Activated T-cell treated with anti-CD3 and anti-CD28 coated beads for 4 hours (primary cell): ENCODE measurements at places on chromosomes 1 and 21.

GRCh38 chr1:224331326-224331725 lies 1.4 kb upstream of the NVL start:
- DNase-seq: no peak

DNA sequence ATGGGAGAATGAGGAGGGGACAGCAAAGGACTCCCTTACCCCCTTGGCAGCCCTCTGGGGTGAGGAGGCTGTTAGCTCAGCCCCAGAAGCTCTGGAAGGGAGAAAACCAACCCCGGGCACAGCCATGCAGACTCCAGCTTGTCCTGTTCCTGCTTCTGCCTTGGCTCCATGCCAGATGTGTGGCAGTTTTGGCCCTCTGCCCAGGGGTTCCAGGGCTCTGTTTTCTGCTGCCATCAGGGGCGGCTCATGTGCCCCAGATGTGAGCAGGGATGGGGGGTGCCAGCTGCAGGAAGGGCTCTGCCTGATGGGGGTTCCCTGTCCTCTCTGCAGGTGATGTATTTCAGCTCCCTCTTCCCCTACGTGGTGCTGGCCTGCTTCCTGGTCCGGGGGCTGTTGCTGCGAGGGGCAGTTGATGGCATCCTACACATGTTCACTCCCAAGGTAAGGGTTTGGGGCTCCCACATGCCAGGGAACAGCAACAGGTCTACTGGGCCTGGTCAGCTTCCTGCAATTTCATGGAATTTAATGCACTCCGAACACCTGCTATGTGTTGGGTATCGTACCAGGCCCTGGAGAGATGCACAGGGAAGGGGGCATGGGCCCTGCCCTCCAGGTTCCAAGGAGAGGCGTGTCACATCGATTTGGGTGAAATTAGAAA lies 26.1 kb downstream of the SLC6A17 start:
- no peak for DNase-seq

DNA sequence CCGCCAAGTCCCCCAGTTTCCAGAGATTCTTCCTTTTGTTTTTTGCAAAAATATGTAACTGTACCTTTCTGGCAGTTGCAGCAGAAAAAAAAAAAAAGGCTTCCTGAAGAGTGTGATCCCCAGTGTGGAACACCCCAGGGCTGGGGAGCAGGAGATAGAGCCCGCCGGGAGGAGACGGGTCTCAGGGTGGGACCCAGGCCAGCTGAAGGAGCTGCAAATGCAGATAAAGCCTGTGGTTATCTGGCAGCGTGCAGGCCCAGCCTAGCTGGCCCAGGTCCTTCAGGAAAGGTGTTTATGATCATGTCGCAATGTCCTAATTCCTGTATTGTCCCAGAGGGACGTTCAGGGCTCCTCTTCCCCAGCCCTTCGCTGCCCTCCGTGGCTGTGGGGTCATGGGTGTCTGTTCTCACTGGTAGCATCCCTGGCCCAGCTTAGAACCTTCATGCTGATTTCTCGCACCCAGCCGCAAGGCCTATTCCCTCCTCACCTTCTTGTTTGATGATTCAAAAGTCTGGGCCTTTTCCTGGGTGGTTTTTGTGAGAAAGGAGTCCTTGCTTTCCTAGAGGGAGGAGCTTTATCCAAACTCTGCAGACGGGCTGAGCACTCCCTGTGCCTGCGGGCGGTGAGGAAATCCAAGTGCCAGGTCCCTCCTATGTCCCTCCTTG lies 26.2 kb downstream of the RNF187 start:
- DNase-seq: no peak

DNA sequence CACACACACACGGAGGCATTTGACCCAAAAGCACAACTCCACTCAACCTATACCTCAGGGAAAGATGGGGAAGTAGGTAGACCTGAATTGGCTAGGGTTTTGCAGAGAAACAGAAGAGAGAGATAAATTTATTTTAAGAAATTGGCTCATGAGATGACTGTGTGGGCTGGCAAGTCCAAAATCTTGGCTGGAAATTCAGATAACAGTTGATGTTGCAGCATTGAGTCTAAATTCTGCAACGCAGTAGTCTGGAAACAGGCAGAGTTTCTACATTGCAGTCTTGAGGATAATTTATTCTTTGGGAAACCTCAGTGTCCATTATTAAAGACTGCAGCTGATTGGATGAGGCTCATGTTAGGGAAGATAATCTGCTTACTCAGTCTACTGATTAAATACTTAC lies 4.3 kb upstream of the LCE2B start:
- no peak for DNase-seq

- no peak for DNase-seq
Observed at GRCh38 chr1:31739346-31739745, 24.8 kb downstream of the ADGRB2 start.

DNA sequence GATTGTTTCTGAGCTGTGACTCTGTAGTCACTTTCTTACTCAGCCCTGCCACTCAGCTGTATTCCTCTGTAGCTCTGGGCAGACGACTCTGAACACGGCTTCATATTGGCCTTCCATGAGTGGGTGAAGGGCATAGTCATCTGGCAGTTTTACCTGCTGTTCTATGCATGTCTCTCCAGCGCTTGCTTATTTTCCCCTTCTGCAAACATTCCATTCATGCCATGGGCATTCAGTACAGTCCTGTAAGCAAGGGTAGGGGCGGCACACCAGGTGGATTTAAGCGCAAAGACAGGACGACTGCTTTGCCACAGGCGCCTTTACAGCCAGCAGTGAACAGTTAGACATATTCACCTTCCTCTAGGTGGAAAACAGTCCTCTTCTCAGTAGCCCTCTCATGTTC lies 4.4 kb upstream of the WDR26 start:
- DNase-seq: no peak

DNA sequence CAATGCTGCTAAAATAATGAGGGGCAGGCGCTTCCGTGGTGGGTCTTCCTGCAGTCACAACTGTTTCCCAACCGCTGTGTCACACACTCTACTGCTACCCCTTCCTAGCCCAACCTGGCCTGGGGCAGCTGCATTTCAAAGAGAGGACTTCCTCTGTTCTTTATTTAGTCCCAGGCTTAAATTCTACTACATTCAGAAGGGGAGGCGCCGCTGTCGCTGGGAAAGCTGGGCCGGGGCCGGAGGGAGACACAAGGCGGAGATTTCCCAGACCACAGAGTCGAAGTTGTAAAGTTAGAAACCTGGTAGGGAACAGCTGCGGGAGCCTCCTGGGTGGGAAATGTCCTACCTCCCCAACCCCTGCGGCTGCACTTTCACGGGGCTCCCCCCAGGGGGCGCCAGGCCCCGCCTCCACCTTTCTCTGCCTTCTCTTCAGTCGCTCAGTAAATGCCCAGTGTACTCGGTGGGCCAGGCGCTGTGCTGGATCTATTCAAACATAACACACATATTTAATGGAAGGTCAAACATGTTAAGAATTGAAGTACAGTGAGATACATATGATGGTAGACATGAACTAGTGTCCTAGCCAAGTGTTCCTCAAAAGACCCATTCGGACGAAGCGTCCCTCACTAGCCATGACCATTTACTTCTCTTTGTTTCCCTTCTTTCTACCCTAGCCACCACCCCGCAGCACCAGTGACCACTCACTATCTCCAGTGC lies 23.1 kb downstream of the DYRK3 start:
- DNase-seq: peak; percentile 41

DNA sequence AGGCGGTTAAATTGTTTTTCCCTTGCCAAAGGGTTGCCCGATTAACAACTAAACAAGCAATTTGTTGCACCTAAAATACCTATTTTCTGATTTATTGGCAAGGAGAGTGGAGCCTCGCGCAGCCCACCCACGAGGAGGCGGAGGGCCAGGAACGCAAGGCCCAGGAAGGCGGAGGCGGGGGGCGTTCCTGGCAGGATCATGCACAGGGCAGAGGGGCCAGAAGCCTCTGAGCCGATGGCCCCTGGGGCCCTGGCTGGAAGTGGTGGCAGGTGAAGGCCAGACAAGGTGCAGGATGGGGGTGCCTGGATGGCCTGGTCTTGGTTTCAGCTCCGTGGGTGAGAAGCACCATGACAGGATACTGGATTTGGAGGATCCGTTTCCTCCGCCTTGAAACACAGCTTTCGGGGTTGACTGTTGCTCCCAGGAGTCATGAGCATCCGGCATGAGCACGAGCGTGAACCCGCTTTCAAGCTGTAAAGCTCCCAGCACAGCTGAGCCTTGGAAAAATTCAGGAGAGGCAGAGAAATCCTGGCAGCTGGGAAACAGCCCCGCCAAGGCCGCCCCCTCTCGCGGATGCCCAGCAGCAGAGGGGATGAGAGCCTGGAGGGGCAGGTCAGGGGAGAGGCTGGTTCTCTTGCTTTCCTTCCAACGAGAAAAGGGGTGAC lies 35.0 kb downstream of the AJAP1 start:
- no peak for DNase-seq

- DNase-seq: no peak
Observed at GRCh38 chr1:221972276-221973235, 230.7 kb upstream of the DUSP10 start.

DNA sequence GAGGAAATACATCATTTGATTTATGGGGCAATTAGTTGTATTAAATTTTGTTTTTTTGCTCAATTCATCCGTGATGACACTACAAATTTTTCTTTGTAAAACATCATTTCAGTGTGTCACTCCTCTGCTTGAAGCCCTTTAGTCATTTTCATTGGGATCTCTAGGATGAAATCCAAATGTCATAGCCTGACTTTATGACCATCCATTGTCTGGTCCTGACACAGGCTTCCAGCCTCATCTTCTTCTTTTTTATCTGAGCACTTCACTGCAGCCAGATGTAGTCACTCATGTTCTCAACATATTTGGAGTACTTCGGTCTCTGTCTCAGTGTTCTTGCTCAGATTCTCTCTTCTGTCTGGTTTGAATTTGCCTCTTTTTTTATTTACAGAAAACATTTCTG lies 173.1 kb downstream of the HMCN1 start:
- no peak for DNase-seq

- DNase-seq: no peak
Observed at GRCh38 chr1:39866767-39867166, 16.5 kb downstream of the TRIT1 start.

- no peak for DNase-seq
Observed at GRCh38 chr1:19450811-19451515, 34.4 kb downstream of the CAPZB start.

- no peak for DNase-seq
Observed at GRCh38 chr21:45726438-45726837, 82.9 kb downstream of the PCBP3 start.

GRCh38 chr1:41872074-41872473 lies 46.6 kb downstream of the HIVEP3 start:
- DNase-seq: no peak

GRCh38 chr21:36692114-36692834 lies 6.6 kb upstream of the SIM2 start:
- no peak for DNase-seq

DNA sequence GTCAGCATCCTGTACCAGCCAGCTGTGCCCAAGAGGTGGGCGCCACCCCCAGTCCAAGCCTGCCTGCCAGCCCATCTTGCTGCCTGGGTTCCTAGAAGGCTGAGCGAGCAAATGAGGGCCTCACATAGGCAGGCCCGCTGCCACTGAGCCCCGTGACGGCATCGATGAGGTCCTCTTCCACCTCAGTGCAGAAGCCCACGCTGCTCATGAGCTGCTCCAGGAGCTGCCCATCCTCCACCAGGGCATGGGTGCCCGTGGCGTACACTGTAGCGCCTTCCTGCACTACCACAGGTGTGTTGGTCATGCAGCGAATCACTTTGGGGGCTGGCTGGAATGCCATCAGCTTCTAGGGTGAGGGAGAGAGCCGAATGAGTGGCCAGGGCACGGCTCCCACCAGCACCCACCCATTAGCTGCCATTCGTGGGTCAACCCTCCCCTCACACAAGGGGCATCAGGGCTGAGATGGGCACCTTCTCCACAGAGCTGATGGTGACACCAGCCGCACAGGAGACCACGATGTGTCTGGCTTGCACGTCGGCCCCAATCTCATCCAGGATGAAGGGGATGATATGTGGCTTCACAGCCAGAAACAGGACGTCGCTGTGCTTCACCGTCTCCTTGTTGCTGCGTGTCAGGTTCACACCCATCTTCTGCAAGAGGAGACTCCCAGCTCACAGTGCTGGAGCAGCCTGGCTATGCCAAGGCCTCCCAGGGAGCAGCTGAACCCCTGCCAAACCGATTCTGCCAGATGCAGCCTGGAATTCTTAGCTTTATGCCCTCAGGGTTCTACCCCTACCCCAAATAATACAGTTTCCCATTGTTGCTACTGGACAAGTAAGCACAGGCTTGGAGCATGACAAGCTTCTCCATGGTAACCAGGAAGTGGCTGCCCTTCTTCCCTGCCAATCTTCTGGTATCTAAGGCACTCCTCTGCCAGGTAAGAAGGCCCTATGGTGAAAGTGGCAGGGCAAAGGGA lies 2.0 kb downstream of the PYCR2 start:
- no peak for DNase-seq

GRCh38 chr1:219757890-219758289 lies 145.0 kb upstream of the ZC3H11B start:
- no peak for DNase-seq

DNA sequence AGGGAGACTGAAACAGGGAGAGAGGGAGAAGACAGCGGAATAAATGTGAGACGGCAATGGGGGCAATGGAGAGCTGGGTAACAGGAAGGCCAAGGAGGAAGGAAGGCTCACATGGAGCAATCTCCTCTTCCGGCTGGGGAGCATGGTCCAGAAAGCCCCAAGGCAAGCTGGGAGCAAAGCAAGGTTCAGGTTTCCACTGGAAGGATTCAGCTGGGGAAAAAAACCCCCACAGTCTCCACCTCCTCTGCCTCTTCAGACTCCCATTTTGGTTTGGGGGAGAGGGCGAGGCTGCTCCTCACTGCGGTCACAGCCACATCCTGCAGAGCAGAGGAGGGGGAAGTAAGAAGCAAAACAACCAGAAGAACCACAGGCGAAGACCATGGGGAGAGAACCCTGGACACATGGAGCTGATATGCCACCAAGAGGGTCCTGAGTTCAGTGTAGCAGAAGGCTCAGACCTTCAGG lies 650 bp downstream of the TNFAIP8L2 start:
- peak; percentile 23 for DNase-seq

GRCh38 chr1:68780919-68781318 lies 284.0 kb upstream of the DEPDC1 start:
- no peak for DNase-seq

DNA sequence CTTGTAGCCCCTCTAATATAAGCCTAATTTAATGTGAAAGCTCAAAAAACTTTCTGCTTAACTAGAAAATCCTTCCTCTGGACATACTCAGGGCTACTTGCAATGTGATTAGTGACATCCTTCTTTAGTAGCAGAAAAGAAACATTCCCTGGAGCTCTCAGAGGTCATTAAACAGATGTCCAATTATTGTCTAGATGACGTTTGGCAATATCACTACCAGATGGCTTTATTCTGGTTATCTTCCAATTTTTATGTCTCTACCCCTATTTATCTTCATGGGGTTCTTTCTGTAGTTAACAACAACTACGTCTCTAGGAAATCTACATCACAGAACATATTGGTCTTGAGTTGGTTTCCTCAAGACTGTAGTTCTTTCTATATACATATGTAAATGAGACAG lies 44.2 kb downstream of the CTH start:
- DNase-seq: no peak

DNA sequence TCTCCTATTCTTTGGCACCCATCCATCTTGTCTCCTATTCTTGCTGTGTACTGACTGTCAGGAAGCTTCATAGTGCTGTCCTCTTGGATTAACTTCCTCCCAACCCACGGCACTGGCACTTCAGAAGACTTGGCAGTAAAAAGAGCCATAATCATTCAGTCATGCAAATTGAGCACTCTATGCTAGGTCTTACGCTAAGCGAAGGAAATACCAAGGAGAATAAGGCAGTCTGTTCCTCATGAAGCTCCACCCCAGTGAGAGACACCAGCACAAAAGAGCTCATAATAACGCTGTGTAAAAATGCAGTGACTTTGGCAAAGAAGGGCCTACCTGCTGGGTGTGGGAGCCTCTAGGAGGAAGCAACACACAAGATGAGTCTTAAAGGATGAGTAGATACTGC lies 67.1 kb downstream of the GFI1 start:
- no peak for DNase-seq

GRCh38 chr1:190243056-190243455 lies 234.6 kb downstream of the BRINP3 start:
- DNase-seq: no peak
